Osteocyte (in vitro differentiated cells): ENCODE measurements at places on chromosomes 3 and 15. TPM values are rescaled to one million over a fixed set of nuclear protein-coding genes. Genes with fewer than 3 reads are reported as not detected.

The MEX3B gene
- total RNA-seq = 22.7 and 24.5 TPM in 2 replicates

- DNase-seq = no peak
These were observed 153.7 kb upstream of the BFSP2 start for GRCh38 chr3:133246119-133246518.

- no peak for DNase-seq
These were observed 120.3 kb downstream of the ASB7 start for GRCh38 chr15:100722551-100723314.

The PLCB2 gene
- 0.40 and 1.2 TPM in 2 replicates for total RNA-seq

The GAP43 gene
- 2.3 and 3.2 TPM in 2 replicates for total RNA-seq

The TAGLN3 gene
- total RNA-seq = not detected in 2 replicates

GRCh38 chr3:69739204-69740102 lies at the start of gene MITF:
MITF (plus strand) TSS chr3:69739464; CDS start chr3:69739598, 134 bp downstream.
- peak; percentile 95 for DNase-seq

GRCh38 chr15:99504071-99504822 lies 61.5 kb upstream of the MEF2A start:
- DNase-seq = no peak

The CEP97 gene
- total RNA-seq = 10.8 and 12.7 TPM in 2 replicates

DNA sequence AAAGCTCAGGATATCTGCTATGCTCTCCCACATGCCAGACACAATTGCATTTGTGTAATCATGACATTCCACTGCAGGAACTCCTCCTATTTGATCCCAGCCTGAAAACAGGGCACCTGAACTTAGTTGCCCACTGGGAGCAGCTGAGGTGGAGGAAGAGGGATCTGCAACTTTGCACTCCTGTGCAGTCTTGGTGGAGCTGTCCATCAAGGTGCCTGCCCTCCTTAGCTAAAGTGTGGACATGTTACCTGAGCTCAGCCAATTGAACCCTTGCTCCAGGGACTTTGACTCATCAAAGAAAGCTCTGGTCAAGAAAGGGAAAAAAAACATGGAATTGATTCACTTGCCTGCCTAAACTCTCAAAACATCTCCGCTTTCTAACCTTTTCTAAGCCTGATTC lies 33.3 kb upstream of the TUBGCP5 start:
- DNase-seq = peak; percentile 59

DNA sequence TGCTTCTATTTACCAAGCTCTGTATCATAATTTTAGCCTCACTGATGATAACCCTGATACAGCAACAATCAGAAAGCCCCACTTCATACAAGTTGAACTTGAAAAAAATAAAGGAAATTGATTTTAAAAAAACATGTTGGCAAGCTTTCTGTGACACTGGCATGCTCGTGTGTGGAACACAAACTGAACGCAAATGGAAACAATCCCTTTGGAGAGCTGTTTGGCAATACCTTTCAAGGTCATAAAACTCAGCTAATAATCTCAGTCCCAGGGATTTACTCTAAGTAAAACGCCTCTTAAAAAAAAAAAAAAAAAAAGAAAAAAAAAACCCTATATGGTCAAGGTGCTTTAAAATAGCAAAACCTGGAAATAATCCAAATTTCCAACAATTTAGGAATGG lies 166.7 kb upstream of the BCL6 start:
- DNase-seq = no peak

DNA sequence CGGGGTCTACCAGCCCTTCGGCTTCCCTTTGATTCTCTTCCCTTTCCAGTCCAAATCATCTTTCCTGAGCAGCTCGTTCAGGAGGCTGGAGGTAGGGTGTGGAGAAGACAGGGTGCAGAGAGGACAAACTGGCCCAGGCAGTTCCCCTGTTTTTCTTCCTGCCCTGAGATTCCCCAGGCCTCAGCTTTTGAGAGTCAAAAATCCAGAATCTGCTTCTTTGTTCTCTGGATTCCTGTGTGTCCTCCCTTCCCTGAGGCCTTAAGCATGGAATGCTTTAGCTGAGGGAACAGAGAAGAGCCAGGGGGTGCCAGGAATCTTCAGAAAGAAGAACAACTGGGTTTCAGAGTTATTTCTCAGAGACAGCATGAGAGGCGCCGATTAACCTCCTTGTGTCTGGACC lies 26.7 kb upstream of the LRTM1 start:
- DNase-seq = no peak

DNA sequence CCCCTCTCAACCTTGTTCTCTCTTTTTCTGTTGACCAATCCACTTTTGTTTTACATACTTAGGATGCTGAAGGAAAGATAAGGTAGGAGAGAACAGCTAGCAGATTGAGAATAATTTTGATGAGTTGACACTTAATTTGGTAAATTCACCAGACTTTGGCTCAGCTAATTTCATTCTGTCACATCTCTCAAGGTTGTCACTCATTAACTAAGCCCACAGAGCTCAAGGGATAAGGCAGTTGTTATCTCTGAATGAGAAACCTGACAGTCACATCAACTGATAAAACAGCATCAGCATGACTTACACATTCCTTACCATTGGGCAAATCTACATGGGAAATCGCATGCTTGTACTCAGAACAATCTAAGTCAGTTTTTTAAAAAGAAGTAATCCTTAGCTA lies 591.4 kb downstream of the NLGN1 start:
- DNase-seq = no peak

- DNase-seq = no peak
These were observed 503.4 kb upstream of the NECTIN3 start for GRCh38 chr3:110568246-110568645.

GRCh38 chr3:154428286-154429206 lies 1.4 kb downstream of the GPR149 start:
- no peak for DNase-seq

GRCh38 chr15:44414001-44414400 lies 13.4 kb upstream of the CTDSPL2 start:
- DNase-seq = no peak

The CFAP92 gene
- 0.18 TPM in 1 of 2 replicates, not detected in the other for total RNA-seq

The CD200 gene
- 0.27 TPM in 1 of 2 replicates, not detected in the other for total RNA-seq

DNA sequence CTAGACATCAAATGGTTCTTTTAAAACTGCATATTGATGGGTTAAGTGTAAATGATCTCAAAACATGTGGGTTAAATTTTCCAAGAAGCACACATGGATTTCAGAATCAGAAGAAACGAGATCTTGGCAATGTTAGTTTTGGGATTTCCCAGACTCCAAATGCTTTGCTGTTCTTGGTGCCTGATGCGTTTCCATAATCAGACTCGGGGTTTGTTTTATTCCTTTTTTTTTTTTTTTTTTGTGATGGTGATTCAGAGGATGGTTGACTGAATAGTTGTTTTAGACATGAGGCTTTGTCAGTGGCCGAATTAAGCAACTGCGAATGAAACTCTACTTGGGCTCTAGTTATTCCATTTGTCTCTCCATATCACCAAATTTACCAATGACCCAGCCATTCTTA lies 52.2 kb upstream of the FAM98B start:
- DNase-seq = no peak

- no peak for DNase-seq
These were observed 84.6 kb upstream of the DCBLD2 start for GRCh38 chr3:98986073-98986472.

GRCh38 chr3:177610686-177611633 lies 413.7 kb upstream of the TBL1XR1 start:
- DNase-seq = no peak

DNA sequence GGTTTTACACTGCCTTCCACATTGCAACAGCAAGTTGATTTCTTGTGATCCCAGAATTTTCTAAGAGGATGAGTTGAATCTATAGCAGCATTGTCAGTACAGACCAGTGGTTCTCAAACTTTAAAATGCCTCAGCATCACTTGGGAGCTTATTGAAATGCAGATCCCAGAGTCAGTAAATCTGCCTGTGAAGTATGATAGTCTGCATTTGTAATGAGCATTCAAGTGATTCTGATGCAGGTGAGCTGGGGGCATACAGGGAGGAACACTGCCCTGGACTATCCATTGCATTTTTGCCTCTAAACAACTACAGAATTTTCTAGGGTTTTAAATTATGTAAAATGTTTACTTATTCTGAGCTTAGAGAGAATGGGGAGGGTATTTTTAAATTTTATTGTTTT lies 27.5 kb upstream of the PAQR5 start:
- DNase-seq = no peak

The SOX14 gene
- total RNA-seq = not detected in 2 replicates

The NPAP1 gene
- total RNA-seq = not detected in 2 replicates

- DNase-seq = no peak
These were observed at the start of gene LSAMP for GRCh38 chr3:116445311-116445841. LSAMP (minus strand) TSS chr3:116445487.

- no peak for DNase-seq
These were observed 28.5 kb downstream of the UBE2E1 start for GRCh38 chr3:23834082-23834870.

GRCh38 chr3:138363322-138363721 lies 14.9 kb downstream of the MRAS start:
- no peak for DNase-seq
